ENCODE measurements at places on chromosomes 1 and 21. TPM values are rescaled to one million over a fixed set of nuclear protein-coding genes. Genes with fewer than 3 reads are reported as not detected.
A peak's percentile ranks its signal among the peaks of the same experiment; 100 is the strongest.

Gene MATN1
- 0.25 TPM for total RNA-seq

Gene TSHB
- not detected for total RNA-seq

DNA sequence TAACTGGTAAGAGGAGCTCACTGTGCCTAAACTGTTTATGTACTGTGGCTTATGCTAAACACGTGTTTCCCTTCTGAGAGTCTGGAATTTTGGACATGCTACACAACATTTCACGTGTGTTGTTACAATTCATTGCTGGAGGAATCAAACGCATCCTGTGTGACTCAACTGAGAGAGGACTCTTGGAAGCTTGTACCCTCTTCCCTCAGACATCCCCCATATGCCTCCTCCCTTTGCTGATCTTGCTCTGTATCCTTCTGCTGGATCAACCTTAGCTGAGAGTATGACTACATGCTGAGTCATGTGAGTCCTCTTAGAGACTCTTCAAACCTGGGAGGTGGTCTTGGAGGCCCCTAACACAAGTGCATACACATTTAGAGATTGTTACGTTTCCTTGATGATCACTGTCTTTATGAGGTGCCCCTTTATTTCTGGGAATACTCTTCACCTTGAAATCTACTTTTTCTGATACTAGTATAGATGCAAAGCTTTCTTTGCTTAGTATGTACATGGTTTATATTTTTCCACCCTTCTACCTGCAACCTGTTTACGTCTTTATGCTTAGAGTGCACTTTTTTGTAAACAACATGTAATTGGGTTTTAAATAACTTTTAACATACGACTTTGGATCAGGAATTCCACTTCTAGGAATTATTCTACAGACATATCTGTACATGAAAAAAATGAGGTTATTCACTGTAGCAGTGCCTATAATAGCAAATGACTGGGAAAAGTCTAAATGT, 8.7 kb downstream of the NPHP4 start:
- peak; percentile 65 for DNase-seq

Gene VCAM1
- 24.8 TPM for total RNA-seq

DNA sequence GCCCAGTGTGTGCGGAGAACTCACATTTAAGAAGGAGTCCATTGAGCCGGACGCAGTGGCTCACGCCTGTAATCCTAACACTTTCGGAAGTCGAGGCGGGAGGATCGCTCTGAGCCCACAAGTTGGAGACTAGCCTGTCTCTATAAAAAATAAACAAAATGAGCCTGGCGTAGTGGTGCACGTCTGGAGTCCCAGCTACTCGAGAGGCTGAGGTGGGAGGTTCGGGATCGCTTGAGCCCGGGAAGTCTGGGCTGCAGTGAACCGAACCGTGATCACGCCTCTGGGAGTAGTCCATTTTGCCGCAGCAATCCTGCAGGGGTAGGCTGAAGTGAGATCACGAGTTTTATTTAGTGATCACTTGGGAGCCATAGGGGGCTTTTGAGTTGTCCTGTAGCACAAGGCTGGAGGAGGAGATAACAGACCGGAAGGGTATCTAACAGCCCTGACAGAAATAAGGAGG, 497 bp upstream of the FUCA1 start:
- DNase-seq: no peak

Gene HCRTR1
- total RNA-seq: 0.18 TPM
